ENCODE measurements at places on chromosomes 16 and 17.

- no peak for DNase-seq
- peaks cover 54% of the 10 kb centered on the region for H3K27me3 ChIP-seq
Observed at GRCh38 chr16:10122546-10122945, 59.7 kb downstream of the GRIN2A start.

- H3K4me1 ChIP-seq: peaks cover 29% of the 10 kb centered on the region
- H3K27ac ChIP-seq: peak overlapping the region; percentile 63
- no peaks in the 10 kb centered on the region for H3K36me3 ChIP-seq
- peak; percentile 66 for DNase-seq
- no peaks in the 10 kb centered on the region for H3K27me3 ChIP-seq
Observed at GRCh38 chr16:11232852-11233726, 22.9 kb downstream of the SOCS1 start.

DNA sequence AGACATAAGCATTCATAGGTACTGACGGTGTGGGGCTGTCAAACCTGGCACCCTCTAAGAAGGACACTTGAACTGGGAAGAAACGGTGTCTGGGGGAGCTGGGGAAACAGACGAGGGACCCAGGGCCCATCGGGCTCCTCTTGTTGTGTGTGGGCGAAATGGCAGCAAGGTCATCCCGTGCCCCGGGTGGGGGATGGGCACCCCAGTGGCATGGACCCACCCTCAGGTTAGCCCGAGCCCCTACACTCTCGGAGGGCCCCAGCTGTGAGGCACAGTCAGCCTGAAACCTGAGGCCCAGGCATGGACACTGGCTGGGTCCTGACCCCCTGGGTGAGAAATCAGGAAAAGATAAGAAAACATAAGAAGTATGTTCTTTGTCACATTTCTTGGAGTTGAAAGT is 57.1 kb downstream of the MYO18A start:
- DNase-seq: no peak
- no peak overlapping the region for H3K27ac ChIP-seq
- H3K36me3 ChIP-seq: peaks cover 7% of the 10 kb centered on the region
- peaks cover 19% of the 10 kb centered on the region for H3K4me1 ChIP-seq

DNA sequence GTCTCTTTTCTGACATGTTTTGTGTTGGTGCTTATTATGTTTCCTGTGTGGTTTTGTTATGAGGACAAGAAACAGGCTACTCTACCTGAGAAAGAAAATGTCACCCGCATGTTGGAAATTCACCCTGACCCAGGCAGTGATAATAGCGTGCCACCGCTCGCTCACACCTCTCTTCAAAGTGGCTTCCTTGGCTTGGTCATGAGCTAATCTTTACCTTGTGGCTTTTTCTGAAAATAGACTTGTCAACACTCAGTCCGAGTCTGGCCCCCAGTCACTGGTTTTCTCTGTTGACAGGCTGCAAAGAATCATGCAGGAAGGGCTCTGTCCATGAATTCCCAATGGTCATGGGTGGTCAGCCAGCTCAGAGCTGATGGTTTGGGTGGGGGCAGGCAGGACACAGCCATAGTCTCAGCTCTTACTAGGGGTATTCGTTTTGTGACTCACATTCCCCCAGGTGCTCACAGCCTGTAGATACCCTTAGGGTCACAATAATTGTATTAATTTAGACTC is 121.3 kb upstream of the CACNG5 start:
- H3K27ac ChIP-seq: no peak overlapping the region
- no peaks in the 10 kb centered on the region for H3K4me1 ChIP-seq
- DNase-seq: no peak
- H3K36me3 ChIP-seq: no peaks in the 10 kb centered on the region
- no peak overlapping the region for H3K4me3 ChIP-seq
- peaks cover 10% of the 10 kb centered on the region for H3K27me3 ChIP-seq

DNA sequence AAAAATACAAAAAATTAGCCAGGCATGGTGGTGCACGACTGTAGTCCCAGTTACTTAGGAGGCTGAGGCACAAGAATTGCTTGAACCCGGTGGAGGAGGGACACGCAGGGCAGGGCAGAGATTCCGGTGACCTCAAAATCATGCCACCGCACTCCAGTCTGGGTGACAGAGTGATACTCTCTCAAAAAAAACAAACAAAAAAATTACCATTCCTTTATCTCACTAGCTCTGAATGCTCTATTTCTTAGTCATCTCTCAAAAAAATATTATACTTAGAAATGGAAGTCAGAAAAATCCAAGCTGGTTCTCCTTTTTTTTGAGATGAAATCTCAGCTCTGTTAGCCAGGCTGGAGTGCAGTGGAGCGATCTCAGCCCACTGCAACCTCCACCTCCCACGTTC is 40.8 kb downstream of the SPOP start:
- H3K27me3 ChIP-seq: no peaks in the 10 kb centered on the region
- no peak for DNase-seq
- peaks cover 4% of the 10 kb centered on the region for H3K36me3 ChIP-seq
- H3K27ac ChIP-seq: no peak overlapping the region
- peaks cover 15% of the 10 kb centered on the region for H3K4me1 ChIP-seq

GRCh38 chr17:2983255-2983654 is 80.2 kb downstream of the OR1D5 start:
- H3K27me3 ChIP-seq: no peaks in the 10 kb centered on the region
- H3K4me3 ChIP-seq: no peak overlapping the region
- DNase-seq: no peak
- no peak overlapping the region for H3K27ac ChIP-seq

DNA sequence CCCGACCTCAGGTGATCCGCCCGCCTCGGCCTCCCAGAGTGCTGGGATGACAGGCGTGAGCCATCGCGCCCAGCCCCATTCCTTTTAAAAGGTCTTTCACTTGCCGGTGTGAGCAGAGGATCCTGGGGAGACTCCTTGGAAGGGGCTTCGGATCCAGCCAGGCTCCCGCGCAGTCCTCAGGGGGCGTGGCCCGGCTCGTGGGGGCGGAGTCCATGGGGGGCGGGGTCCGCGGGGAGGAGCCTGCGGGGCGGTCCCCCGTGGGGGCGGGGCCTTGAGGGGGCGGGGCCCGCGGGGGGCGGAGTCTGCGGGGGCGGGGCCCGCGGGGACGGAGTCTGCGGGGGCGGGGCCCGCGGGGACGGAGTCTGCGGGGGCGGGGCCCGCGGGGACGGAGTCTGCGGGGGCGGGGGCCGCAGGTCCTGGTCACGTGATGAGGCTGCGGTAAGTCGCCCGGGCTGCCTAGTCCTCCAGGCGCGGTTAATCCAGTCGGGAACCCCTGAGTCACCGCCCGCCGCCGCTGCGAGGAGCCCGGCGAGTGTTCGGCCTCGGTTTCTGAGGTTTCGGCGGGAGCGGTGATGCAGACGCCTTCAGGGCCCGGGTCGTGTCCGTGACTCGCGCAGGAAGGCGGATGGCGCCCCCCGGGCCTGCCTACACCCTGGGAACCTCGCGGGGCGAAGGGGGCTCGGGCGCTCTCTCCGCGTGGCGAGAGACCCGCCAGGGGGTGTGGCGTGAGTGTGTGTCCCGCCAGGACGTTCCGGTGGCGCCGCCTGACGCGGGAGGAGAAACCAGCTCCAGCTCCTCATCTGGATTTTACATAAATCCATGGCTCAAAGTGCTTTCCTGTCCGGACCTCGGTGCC is 23.6 kb upstream of the ABR start:
- H3K27ac ChIP-seq: no peak overlapping the region
- peak overlapping the region; percentile 63 for H3K4me3 ChIP-seq
- peaks cover 75% of the 10 kb centered on the region for H3K4me1 ChIP-seq
- H3K36me3 ChIP-seq: no peaks in the 10 kb centered on the region
- DNase-seq: peak; percentile 36
- H3K27me3 ChIP-seq: no peaks in the 10 kb centered on the region
